ENCODE measurements at places on chromosomes 3 and 15.

GRCh38 chr3:128491941-128492670 lies 895 bp downstream of the GATA2 start:
- no peak for DNase-seq

DNA sequence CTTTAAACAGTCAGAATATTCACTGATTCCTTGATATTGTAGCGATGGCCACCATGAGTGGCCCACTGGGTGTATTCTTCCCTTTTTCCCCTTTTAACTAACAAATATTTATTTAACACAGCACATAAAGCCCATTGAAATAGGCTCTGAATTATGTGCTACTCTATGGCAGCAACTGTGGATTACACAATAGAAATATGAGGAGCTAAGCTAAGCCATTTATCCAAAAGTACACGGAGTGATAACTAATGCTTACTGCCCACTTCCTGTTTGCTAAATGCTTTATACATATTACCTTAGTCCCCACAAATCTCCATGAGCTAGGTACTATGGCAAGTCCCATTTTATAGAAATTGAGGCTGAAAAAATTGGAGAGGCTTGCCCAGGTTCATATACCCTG lies 17.9 kb downstream of the ILDR1 start:
- no peak for DNase-seq

DNA sequence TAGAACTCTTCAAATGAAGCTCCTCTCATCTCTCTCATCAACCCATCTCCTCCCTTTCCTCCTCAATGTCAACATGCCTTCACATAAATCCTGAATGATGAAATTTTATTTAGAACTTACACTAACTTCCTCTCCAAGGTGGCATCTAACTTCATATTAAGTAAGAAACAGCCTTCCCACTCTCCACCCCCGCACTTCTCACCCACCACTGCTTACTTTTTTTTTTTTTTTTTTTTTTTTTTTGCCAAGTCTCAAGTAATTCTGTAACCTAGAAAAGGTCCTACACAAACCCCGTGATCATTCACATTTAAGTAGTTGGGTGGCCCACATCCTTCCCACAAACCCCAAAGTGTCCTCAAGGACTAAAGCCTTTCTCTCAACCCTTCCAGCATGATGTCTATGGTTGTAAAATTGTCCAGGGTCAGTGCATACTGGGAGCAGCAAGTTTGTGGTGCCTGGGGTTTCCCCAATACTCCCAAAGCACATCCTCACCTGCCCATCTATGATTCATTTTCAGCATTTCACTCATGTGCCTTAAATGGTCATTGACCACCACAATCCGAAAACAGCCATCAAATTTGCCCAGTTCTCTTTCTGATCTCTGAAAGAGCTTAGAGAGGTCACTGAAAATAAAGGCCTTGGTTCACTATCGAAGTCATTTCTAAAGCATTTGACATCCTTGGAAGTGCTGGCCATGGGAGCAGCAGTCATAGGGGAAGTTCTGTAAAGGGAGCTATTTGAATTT lies 47.2 kb downstream of the CD86 start:
- no peak for DNase-seq

- no peak for DNase-seq
Measured at GRCh38 chr3:51997172-51997571, 1.5 kb upstream of the RPL29 start.

DNA sequence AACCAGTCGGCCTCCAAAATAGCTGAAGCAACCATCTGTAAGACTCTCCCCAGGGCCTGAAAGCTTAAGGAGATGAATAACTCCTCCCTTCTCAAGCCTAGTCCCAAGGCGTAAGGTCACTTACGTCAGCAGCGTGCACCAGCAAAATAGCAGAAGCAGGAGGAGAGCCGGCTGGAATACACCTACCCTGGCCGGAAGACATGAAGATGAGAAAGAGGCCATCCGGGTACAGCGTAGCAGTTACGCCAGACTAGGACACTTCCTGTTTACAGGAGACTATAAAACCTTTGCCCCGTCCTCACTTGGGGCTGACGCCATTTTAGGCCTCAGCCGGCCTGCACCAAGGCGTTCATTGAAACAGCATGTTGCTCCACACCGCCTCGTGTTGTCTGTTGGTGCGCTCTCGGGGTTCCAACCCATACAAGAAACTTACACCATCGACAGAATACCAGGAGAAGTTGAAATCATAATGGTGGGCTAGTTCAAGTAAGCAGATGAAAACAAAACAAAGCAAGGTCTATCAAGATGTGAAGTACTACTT lies 2.5 kb downstream of the CFAP92 start:
- DNase-seq, result no peak

GRCh38 chr3:21274079-21274571 lies 476.9 kb downstream of the ZNF385D start:
- no peak for DNase-seq

GRCh38 chr3:179972881-179973423 lies 63.8 kb downstream of the PEX5L start:
- DNase-seq, result no peak

GRCh38 chr3:133568294-133569014 lies 5.0 kb upstream of the CDV3 start:
- peak; percentile 33 for DNase-seq

GRCh38 chr3:150577855-150578254 lies 25.3 kb upstream of the SELENOT start:
- DNase-seq, result no peak

- no peak for DNase-seq
Measured at GRCh38 chr3:124203292-124203691, 211.4 kb upstream of the ROPN1 start.

GRCh38 chr3:197378985-197379718 lies 80.7 kb upstream of the DLG1 start:
- no peak for DNase-seq

GRCh38 chr3:78046566-78046965 lies 1006.7 kb downstream of the ROBO2 start:
- no peak for DNase-seq

- peak; percentile 64 for DNase-seq
Measured at GRCh38 chr3:111112913-111113312, 41.3 kb downstream of the NECTIN3 start.

GRCh38 chr15:25739687-25740121 lies 123.4 kb downstream of the ATP10A start:
- peak; percentile 46 for DNase-seq

GRCh38 chr3:60461267-60461666 lies 790.0 kb downstream of the FHIT start:
- DNase-seq, result no peak

DNA sequence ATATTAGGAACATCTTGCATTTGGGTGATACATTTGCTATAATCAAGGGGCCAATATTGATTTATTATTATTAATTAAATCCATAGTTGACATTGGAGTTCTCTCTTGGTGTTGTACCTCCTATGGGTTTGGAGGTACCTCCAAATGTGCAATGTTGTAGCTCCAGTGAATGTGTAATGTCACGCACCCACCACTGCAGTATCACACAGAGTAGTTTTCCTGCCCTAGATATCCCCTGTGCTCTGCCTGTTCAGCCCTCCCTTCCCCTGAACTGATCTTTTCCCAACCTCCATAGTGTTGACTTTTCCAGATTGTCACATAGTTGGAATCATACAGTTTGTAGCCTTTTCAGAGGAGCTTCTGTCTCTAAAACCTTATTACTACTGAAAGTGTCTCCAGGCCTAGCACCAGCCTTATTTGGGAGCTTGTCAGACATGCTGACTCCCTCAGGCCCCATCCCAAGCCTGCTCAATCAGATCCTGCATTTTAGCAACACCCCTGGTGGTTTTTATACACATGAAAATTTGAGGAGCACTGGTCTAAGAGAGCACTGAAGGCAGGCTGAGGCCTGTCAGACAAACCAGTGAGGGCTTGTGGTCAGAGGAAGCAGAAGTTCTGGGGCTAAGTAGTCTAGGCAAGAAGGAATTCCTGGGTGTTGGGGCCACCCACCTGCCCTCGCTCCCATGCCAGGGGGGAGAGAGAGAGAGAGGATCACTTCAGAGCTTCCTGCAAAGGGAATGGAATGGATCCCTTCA lies 73.4 kb downstream of the SLC6A11 start:
- DNase-seq, result no peak

- no peak for DNase-seq
Measured at GRCh38 chr3:99246010-99246654, 344.6 kb upstream of the DCBLD2 start.

DNA sequence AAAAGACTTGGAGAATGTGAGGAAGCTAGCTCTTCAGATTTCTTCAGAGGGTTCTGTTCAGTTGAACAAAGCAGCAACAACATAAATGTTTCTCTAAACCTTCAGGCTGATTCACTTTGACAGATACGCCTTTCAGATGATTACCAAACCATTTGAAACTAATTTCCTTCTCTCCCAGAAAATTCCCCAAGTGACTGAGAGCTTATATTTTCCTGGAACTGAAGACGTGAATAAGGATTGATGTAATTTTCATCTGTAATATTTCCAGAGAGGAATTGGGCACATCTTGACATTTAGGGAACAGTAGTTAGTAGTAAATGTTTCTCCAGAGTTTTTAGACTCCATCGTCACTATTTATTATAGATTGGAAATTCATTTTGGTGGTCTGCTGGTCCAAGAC lies 108.6 kb upstream of the AADACL2 start:
- no peak for DNase-seq

DNA sequence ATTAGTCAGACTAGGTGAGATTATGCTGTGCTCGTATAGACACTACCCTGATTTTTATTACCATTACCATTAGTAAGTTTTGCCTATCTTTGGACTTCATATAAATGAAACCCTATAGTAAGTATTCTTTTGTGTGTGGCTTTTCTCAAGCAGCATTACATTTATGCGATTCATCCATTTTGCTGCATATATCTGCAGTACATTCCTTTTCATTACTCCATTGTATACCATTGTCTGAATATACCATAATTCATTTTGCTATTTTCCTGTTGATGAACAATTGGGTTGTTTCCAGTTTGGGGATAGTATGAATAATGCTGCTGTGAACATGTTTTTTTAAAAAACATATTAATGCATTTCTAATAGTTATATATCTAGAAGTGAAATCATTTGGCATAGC lies 45.3 kb downstream of the TMEM212 start:
- DNase-seq, result no peak

GRCh38 chr15:98241032-98241554 lies 280.6 kb downstream of the ARRDC4 start:
- DNase-seq, result no peak

- DNase-seq, result no peak
Measured at GRCh38 chr3:122920986-122921385, 106.6 kb downstream of the SEMA5B start.

DNA sequence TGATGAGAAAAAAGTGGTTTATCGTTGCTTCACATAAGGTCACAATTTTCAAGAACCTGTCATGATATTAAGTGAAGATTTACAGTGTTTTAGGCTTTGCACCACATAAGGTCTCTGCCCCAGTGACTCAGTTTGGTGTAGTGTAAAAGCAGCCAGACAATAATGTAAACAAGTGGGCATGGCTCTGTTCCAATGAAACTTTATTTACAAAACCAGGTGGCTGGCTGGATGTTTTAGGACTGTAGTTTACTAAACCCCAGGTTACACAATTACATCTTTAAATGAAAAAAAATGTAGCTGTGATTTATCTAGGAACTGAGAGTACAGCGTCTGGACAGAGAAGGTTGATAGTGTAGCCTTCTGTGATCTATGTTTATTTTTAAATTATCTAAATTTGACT lies 9.7 kb upstream of the FBXL22 start:
- DNase-seq, result no peak

DNA sequence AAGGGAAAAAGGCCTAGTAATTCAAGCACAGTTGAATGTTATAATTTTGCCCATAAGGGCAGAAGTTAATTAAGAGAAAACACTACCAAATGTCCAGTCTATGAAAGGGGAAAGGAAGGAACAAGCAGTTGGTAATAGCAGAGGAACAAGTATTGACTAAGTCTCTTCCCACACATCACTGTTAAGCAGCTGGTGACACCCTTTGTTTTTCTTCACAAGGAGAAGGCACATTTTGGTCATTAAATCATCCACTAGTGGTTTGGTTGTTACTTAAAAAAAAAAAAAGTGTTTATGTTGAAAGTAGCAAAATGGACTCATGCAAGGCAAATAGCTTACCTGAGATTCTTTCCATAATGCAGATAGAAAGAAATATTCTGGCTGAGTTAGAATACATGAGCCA lies 321.4 kb upstream of the NECTIN3 start:
- no peak for DNase-seq
